ENCODE measurements at places on chromosomes 6 and 20.

DNA sequence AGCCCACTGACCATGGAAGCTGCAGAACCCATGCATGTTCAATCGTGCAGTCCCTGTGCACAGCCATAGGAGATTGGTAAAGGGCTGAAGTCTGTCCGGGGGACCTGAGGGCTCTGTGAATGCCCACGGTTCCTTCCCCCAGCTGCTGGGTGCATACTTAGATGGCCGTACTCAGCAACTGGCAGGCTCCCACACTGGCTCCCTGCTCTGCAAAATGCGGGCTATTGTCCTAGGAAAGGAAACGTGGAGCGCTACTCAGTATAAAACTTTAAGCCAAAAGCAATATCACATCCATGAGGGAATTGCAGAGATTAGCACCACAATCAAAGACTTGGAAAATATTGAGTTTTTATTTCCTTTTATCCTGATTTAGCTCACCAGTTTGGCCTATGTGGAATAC, 202.0 kb downstream of the WDR27 start:
- no peak for DNase-seq

- no peak for DNase-seq
These were observed 129.4 kb downstream of the CDH26 start for GRCh38 chr20:60087563-60088105.

- DNase-seq, result no peak
These were observed 5.5 kb upstream of the SALL4 start for GRCh38 chr20:51807720-51808250.

- DNase-seq, result no peak
These were observed 25.0 kb downstream of the TTBK1 start for GRCh38 chr6:43268355-43268700.

DNA sequence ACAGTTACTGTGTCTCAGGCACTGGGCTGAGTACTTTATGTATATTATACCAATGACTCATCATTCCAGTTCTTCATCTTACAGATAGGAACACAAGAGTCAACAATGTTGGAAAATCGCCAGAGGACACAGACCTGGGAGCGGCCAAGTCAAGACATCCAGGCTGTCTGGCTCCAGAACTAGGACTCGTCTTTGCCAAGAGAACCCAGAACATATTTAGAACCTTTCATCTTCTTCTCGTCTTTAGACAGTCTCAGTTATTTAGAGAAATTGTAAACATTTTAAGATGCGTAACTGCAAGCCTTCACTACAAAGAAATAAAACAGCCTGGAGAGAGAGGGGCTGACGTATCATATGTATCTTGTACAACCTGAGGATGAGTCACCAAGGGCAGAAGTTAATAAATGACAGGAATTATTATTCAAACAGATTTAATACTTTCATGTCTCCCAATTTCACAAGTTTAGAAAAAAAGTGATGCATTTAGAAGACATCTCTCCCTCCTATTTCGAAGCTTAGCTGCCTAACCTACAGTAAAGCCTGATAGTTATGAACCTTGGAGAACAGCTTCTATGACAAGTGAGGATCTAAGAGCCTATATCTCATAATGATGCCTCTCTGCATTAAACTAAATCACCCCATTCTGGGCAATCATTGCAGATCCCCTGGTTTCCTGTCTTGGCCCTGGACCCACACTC, 43.4 kb downstream of the SLC22A3 start:
- no peak for DNase-seq

- no peak for DNase-seq
These were observed 24.7 kb downstream of the C20orf203 start for GRCh38 chr20:32648761-32649650.

DNA sequence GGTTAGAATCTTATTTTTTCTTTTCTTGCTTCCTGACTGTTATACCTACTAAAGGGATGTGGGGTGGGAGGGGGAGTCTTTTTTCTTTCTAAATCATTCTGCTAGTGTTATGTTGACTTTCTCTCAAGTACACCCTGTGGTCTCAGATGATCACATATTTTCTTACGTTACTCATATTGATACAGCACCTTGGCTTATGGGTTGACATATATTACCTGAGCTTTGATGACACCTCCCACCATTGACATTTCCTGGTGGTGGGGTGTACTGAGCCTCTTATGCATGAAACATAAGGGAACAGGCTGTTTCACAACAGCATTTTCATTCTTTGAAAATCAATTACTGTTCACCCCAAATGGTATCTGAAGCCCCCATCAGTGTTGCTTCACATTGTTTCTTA, 169.8 kb downstream of the MMS22L start:
- no peak for DNase-seq

GRCh38 chr20:621125-621756, 11.1 kb upstream of the TCF15 start:
- no peak for DNase-seq
